ENCODE measurements at places on chromosomes 4 and X. TPM values are rescaled to one million over a fixed set of nuclear protein-coding genes. Genes with fewer than 3 reads are reported as not detected.

DNA sequence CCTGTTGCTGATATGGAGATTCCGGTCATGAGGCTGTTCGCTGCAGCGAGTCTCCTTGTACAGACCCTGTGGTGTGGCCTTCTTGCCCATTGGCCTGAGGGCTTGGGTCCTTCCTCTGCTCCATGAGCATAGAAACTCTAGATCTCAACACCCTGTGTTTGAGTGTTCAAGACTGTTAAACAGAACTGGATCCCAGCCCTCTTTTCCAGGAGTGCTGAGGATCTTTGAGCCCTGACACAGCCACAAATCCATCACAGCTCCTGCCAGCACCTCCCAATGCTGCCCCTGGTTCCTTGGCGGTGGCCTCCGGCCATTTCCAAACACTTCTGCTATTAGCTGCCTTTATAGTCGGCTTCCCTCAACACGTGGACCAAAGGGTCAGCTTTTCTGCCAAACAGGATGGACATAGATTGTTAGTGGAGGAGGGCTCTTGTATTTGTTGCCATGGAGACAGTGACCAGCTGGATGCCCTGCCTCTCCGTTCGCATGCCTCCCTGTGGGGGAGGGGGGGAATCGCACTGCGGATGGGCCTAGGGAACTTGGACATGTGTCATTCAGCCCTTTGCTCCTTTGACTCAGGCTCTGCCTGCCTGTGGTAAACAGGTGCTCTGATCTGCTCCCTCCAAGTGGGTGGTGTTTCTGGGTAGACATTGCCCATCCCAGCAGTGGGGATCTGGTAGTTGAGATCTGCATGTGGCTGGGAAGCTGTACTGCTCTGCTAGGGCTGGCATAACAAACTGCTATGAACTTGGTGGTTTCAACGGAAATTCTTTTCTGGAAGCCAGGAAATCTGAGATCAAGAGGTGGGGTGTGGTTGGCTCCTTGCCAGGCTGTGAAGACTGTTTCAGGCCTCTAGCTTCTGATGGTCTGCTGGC lies 6.9 kb upstream of the WDR1 start:
- DNase-seq = peak; percentile 67

- DNase-seq = no peak
These were observed 125.0 kb upstream of the EDNRA start for GRCh38 chr4:147355847-147356246.

- no peak for DNase-seq
These were observed 72.9 kb downstream of the COMMD8 start for GRCh38 chr4:47390428-47391125.

HELT gene
- total RNA-seq = 0.96 TPM

DNA sequence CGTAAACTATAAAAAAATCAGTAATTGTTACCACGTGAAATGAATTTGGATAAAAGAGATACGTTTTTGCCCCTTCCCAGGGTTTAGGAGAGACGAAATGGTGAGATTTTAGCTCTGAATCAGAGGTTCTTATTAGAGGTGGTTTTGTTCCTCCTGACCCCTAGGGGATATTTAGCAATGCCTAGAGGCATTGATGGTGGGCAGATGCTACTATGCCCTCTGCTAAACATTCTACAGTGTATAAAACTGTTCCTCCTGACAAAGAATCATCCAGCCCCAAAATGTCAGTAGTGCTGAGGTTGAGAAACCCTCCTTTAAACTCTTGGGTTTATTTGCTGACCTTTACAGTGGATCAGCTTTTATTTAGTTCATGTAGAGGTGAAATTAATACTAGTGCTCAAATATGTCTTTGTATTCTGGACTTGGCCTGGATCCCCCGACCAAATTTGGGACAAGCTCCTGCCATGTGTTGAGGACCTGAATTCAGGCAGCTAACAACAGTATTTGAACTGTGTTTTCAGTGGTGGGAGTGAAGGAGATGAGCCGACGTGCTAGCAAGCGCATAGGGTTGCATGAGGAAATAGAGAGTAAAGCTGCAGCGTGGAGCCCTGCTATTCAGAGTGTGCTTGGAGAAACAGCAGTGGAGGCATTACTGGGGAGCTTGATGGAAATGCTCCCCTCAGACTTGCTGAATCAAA lies 126.1 kb downstream of the PTTG2 start:
- no peak for DNase-seq

DNA sequence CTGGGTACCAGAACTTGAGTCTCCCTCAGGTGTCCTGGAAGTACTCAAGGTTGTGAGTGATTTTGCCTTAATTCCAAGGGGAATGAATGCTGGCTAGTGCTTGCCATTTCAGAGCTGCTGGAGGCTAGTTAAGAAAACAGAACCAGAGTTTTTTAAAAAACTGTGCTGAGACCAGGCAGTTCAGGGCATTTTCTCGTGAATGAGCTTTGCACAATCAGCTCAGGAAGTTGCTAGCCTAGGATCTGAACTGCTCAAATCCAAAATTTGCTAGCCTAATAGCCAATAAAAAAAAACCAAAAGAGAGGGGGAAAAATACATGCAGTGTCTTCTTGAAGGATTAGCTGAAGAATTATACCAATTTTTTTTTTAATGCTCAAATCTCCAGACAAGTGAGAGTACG lies 292.7 kb downstream of the FBXW7 start:
- no peak for DNase-seq
